Stimulated activated CD8-positive, alpha-beta memory T cell treated with anti-CD3 and anti-CD28 coated beads, Interleukin-7, amount 100 ng/mL, for 1 hour (primary cell): ENCODE measurements at places on chromosomes 4 and X.
A peak's percentile ranks its signal among the peaks of the same experiment; 100 is the strongest.

DNA sequence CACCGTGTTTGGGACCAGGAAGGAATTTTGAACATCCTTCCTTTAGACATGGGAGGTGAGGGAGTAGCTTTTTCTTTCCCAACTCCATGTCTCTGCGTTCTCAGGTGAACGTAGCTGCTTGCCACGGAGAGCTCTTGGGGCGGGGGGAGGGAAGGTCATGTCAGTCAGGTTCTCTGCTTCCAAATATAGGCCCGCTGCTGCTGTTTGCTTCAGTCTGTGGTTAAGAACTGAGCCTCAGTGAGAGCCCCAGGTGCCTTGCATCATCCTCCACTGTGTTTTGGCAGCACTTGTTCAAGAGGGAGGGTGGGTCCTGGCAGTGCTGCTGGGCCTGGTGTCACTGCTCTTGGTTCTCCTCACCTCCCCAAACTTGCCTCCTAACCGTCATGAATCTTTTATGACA lies 46.5 kb downstream of the HADH start:
- DNase-seq, result no peak

DNA sequence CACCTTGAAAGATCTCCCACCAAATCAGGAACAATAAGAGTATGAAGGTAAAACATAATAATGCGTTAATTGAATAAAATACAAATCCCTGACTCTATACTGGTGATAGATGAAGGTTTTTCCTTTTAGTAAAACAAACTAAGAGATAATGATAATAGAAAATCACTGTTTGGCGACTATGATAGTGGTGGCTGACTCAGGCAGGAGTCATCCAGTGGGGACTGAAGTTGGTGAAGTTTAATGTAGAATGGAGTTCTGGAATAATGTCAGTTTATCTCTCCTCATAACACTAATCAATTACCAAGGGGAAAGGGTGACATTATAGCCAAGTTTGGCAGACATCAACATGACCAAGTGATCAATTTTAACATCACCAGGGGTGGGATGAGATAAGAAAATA lies 21.3 kb downstream of the ABCG2 start:
- no peak for DNase-seq

DNA sequence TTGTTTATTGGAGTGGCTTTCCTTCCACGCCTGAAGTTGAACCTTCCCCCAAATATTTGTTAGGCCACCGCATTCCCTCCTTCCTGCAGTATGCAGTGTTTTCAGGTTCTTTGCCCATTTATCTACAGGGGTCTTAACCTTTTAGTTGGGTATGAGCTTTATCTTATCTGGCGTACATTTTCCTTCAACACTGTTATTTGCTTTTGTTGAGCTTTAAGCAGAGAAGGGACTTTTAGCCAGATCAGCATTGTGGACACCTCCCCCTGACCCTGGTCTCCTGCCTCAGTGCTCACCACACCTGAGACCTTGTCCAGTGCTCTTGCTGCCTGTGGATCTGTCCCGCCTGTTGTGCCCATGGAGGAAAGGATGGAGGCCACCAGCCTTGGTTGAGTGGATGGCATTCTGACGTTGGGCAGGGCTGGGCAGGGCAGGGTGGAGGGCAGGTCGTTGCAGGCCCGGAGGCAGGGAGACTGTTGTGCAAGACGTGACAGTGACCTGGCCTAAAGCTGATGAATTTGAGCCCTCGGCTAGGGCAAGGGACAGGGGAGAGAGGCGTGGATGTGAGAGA lies 998 bp upstream of the DUSP9 start:
- no peak for DNase-seq

DNA sequence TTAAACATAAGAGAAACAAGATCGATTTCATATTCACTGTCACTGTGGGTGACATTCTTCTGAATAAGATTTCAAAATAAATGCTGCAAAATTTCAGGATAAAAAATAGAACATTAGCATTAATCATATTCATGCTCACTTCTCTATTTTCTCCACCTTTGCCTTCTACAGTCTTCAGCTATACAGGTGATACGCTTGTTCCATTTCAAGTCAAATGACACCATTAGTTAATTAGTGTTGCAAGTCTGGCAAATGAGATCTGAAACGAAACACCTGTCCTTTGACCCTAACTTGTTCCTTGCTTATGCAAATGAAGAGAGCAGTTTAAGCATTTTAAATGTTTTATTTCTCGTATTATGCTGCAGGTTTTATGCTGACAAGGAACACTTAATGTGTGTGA lies 667.5 kb upstream of the MAGEB2 start:
- no peak for DNase-seq

GRCh38 chr4:17981063-17981462 lies 40.5 kb downstream of the LCORL start:
- no peak for DNase-seq

DNA sequence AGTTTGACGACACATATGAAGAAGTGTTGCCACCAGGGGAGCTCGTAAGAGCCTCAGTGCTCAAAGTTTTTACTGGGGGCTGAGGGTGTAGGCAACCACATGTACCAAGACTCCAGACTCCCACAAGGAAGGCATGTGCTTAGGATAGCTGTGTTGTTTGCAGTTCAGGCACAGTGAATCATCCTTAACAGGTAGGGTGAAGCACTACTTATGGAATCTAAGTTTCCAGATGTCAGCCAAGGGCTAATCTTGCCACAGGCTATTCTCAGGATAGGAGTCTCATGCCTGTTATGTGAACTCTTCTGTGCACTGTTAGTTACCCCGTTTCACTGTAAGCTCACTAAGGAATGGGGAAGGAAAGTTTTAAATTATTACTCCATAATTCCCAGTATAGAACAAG lies 202.6 kb downstream of the TMA16 start:
- no peak for DNase-seq

GRCh38 chr4:173272996-173273395 lies 61.2 kb downstream of the HMGB2 start:
- no peak for DNase-seq

DNA sequence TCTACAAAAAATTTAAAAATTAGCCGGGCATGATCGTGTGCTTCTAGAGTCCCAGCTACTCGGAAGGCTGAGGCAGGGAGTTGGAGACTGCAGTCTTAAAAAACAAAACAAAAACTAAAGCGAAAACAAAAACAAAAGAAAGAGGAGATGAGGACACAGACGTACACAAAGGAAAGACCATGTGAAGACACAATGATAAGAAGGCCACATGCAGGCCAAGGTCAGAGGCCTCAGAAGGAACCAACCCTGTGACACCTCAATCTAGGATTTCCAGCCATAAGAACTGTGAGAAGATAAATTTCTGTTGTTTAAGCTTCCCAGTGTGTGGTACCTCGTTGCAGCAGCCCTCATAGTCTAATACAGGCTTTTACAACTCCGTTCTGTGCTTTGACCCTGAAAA lies 177.0 kb upstream of the ATP6AP2 start:
- no peak for DNase-seq

- DNase-seq, result no peak
Observed at GRCh38 chr4:108107729-108108382, 60.9 kb downstream of the LEF1 start.

DNA sequence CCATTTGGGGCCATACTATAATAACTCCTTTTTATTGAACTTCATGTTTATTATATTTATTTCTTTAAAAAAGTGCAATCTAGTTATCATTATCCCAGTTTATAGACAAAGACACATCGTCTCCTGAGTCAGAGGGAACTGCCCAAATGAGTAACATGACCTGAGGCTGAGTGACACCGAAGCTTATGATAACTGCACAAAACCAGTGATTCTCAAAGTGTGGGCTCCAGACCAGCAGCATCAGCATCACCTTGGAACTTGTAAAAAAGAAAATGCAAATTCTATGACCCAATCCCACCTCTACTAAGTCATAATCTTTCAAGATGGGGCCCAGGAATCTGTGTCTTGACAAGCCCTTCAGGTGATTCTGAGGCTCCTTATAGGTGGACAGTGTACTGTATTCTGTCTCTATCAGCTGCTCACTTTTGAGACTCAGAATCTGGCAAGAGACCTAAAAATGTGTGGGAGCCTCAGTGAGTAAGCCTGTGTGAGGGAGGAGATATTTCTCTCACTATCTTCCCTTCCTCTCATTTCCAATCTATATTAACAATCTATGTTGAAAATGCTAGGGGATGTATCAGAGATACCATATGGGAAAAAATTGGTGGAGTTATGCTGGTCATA lies 147.0 kb downstream of the PACRGL start:
- DNase-seq, result no peak

- DNase-seq, result no peak
Observed at GRCh38 chrX:20432746-20433387, 166.2 kb upstream of the RPS6KA3 start.

- no peak for DNase-seq
Observed at GRCh38 chr4:1051472-1051871, 40.0 kb downstream of the FGFRL1 start.

- no peak for DNase-seq
Observed at GRCh38 chr4:11503166-11503565, 74.5 kb upstream of the HS3ST1 start.

- DNase-seq, result no peak
Observed at GRCh38 chr4:38673130-38673978, 9.4 kb downstream of the KLF3 start.

GRCh38 chr4:87580057-87580456 lies 28.3 kb upstream of the DSPP start:
- DNase-seq, result no peak

DNA sequence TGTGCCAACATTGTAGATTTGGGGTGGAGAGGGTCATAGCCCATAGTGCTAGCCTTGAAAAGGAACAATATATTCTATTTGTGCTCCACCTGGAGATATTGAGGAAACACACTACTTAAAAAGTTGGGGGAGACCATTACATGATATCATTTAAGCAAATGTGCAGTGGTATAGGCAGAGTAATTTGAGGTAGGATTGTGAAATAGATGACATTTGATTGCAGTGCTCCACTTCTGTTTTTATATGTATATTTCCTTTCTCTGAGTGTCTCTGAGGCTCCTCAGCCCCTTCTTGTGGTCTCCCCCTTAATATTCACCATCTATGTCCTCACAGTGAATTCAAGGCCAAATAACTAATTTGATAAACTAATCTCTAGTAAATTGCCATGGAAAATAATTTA lies 85.6 kb upstream of the NMU start:
- DNase-seq, result no peak

DNA sequence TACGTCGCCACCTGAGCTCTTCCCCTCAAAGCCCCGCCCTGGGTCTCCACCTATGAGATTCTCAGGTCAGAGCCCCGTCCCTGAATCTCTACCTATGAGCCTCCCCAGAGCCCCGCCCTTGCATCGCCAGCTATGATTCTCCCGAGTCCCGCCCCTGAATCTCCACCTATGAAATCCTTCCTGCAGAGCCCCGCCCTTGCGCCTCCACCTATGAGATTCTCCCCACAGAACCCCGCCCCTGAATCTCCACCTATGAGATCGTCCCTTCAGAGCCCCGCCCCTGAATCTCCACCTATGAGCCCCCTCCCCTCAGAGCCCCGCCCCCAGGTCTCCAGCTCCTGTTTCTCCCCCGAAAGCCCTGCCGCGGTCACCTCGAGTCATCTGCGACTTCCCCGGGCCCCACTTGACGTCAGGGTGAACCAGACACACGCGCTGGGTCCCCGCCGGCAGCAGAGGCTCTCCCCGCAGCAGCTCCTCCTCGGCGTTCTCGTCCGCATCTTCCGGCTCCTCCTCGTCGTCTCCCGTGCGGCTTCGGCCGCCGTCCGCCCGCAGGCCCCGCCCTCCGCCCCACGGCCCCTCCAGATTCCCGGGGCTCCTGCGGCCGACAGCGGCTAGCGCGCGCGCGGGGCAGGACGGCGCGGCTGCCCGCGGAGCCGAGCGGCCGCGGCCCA lies 393 bp downstream of the GTPBP6 start:
- DNase-seq, result peak; percentile 90

GRCh38 chr4:6620296-6620695 lies 20.2 kb upstream of the MRFAP1 start:
- DNase-seq, result no peak

DNA sequence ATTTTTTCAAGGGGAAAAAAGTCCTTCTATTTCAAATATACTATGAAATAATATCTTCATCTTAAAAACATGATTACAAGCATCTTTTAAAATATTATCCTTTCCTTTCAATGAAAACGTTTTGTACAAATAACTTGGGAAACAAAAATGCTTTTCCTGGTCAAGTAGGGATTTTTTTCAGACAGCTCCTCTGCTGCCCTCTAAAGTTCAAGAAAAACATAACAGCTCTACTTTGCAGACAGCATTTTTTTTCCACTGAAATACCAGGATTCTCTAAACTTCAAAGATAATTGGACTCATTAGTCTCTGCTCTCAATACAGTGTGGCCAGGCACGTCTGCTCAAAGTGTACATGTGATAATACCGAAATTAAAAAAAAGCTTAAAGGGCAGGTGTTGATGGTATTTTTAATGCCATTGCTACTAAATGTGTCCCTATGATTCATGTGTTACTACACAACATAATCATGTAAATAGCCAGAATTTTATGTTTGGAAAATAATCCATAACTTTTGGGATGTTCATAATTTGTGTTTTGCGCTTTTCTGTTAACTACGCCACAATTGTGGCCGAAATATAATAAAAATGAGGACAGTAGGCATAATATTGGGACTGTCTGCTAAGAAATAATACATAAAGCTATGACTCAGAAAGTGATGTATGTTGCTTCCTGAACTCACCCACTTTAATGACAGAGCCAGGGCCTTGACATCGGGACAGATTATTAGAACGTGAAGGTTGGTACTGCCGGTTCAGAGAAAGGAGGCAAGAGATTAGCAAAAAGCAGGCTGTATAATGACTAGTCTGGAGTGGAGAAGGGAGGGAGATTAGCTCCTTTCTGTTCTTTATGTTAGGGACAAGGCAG lies 478.9 kb downstream of the KCNIP4 start:
- no peak for DNase-seq

GRCh38 chr4:100359441-100359840 lies 158.4 kb downstream of the EMCN start:
- DNase-seq, result no peak

DNA sequence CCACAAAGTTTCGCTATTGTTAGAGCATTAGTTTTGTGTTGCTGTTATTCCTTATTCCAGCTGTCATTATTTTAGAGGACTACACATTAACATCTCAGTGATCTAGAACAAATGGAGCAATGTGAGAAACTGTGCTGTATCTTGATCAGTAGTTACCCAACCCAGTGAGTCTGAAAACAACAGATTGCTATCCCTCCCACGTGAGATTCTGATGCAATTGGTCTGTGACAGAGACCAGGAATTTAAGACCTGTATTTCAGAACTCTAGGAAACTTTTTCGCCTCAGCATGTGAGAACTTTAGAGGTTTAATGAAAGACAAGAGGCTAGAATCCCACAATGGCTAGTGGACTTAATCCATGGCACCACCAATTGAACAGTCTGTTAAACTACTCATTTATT lies 35.7 kb upstream of the CDS1 start:
- DNase-seq, result no peak

GRCh38 chrX:39144323-39144722 lies 343.1 kb downstream of the MID1IP1 start:
- no peak for DNase-seq

- DNase-seq, result no peak
Observed at GRCh38 chr4:184643731-184644130, 5.5 kb downstream of the CASP3 start.

GRCh38 chr4:71449040-71449439 lies 110.2 kb downstream of the SLC4A4 start:
- DNase-seq, result no peak

GRCh38 chr4:4873203-4873602 lies 13.7 kb downstream of the MSX1 start:
- DNase-seq, result no peak
